Left renal cortex interstitium (tissue), 4 donors: ENCODE measurements at places on chromosomes 7 and 10.

GRCh38 chr10:80288849-80289248, 609 bp downstream of the MAT1A start:
- no peak for DNase-seq

DNA sequence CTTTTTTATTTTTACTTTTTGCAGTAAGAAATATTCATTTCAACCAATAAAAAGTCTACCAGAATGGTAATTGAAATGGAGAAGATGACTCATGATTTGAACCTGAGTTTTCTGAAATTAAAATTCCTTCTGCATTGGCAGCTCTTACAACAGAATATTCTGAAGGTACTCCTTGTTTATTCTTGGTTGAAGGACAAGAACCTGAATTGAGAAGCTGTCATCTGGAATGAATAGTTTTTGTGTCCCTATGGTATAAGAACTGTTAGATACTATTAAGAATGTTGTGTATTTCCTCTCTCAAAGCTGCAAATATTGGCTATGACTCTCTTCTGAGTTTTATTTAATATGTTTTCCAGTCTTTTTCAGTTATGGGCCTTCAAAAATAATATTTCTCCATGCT, 56.1 kb downstream of the CDK1 start:
- DNase-seq = no peak

DNA sequence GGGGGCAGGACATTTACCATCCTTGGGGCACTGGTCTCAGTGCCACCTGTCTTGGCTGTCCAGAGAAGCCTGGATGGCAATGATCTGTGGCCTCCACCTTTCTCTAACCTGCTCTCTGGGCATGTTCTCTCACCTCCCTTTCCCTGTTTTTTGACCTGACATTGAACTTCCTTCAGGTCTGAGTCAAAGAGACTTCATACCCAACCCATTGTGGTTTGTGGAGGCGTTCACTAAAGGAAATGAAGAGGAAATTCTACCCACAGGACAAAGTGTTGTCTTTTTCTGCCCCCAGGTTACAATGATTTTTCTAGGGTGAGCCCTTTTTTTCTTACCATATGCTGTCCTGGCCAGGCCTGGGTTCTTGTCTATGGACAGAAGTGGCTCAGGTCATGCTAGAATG, 76.6 kb downstream of the CYP26A1 start:
- no peak for DNase-seq

DNA sequence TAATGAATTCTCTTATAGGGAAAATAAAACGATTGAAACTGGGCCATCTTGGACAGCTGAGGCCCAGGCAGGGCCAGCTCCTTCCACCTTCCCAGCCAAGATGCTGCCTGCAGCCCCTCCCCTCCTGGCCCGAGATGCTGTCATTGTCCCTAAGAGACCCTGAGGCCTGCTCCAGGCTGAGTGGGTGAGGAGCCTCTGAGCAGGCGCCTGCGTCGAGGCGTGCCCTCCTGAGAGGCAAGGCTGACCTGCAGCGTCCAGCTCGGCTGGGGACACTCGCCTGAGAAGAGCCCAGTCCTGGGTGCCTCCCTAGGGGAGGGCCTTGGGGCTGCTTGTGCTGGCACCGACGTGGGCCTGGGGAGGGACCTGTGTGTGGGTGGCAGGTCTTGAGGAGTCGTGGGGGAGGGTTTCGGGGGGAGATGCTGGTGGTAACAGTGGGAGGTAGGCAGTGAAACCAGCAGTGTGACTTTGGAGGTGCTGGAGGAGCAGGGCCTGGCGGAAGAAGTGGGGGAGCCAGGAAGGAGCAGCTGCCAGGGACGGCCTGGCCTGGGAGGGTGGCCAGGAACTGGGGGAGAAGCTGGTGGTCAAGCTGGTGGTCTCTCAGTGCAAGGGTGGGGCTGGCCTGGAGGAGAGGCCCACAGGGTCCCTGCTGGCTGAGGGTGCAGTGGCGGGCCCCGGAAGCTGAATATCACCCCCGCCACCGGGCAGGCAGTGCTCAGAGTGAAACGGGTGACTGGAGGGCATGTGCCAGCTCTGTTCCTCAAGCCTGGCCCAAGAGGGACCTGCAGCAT, 7.9 kb downstream of the GPR146 start:
- no peak for DNase-seq

GRCh38 chr7:144390481-144390880, 13.0 kb downstream of the NOBOX start:
- no peak for DNase-seq

DNA sequence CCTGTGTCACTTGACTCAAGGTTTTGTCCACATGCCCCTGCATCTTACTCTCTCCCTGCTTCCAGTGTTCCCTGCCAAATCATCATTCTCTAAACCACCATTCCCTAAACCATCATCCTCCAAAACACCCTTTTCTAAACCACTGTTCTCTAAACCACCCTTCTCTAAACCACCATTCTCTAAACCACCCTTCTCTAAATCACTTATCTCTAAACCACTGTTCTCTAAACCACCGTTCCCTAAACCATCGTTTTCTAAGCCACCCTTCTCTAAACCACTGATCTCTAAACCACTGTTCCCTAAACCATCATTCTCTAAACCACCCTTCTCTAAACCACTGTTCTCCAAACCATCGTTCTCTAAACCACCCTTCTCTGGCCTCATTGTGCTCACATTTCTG, 142.1 kb downstream of the CXCL12 start:
- no peak for DNase-seq

GRCh38 chr7:155961241-155962190, 149.3 kb upstream of the SHH start:
- DNase-seq = peak; percentile 11

GRCh38 chr7:47458486-47458885, 123.4 kb downstream of the TNS3 start:
- DNase-seq = no peak

DNA sequence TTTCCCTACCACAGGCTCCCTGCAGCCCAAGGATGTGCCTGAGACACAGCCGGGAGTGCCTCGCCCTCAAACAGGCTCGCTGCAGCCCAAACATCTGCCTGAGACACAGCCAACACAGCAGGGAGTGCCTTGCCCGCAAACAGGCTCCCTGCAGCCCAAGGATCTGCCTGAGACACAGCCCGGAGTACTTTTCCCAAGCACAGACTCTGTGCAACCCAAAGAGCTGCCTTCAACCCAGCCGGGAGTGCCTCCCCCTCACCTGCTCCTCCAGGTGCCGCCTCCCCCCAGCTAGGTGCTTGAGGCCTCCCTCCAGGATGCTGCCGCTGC, 42.9 kb downstream of the ANTXRL start:
- DNase-seq = no peak

DNA sequence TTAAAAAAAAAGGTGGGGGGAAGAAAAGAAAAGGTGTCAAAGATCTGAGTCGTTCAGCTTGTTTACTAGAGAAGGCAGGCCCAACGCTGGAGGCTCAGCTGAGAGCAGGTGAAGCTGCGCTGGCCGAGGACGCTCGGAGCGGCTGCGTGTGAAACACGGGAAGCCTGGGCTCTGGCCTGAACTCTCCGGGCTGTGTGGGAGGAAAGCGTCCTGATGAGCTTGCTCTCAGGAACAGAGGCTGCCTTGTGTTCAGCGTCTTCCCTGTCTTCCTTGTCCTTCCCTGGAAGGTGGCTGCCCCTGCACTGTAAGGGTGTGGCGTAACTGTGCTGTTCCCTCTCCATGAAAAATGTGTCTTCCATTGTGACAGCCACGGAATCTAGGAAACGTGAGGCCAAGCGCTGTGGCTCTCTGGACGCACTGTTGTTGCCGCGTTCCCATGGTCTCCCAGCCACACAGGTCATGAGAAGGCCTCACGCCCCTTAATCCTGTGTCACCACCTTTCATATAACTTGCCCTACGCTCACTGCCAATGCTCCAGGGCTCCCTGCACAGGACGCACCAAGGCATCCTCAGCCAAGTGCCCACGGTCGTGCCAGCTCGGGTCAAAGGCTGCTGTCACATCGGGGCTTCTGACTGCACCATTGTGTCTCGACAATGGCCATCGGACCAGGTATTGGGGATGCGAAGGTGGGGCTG, 15.8 kb downstream of the IL15RA start:
- no peak for DNase-seq

DNA sequence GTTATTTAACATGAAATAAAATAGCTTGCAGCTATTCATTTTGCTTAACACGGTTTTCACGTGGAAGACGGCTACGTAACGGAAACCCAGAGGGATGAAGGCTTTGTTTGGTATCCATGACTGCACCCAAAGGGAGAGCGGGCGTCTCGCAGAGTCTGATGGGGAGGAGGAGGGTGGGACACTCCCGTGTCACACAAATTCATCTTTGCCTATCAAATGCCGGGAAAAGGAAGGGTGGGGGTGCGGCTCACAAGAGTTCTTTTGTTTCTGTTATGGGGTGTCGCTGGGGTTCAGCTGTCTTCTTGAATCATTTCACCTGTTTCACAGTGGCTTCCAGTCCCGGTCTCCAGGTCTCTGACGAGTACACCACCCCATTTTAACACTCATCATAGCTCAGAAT, 108.5 kb downstream of the ZRANB1 start:
- no peak for DNase-seq

DNA sequence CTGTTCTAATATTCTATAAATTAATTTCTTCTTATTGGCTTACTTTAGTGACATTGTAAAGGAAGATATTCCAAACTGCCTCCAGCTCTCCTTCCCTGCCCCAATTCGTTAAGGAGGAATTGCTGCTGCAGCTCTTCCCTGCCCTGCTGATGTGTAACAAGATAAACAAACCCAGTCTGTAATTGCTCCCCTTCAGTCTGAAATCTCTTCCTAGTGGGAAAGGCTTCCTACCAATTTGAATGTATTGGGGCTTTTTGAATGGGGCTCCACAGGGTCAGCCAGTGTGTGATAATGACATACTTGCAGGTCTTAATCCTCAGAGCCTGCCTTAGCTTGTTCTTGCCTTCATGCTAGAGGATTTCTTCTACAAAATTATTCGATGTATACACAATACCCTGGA, 849.9 kb upstream of the GHITM start:
- no peak for DNase-seq
